Right atrium auricular region (tissue), 2 donors: ENCODE measurements at places on chromosomes 12 and 14. TPM values are rescaled to one million over a fixed set of nuclear protein-coding genes. Genes with fewer than 3 reads are reported as not detected.

DNA sequence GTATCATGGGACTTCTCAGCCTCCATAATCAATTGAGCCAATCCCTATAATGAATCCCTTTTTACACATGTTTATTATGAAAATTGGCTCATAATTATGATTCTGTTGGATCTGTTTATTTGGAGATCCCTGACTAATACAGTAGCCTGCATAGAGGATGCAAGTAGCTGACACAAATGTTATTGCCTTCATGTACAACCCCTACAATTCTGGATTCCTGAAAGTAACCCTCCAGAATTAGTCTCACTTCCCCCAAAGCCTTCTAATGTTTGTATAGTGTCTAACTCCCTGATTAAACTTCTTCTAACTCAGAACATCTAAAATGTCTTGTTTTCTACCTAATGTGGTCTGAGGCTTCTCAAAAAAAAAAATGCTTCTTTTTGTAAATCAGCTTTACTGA, 6.6 kb upstream of the SMIM10L1 start:
- DNase-seq, result no peak

DNA sequence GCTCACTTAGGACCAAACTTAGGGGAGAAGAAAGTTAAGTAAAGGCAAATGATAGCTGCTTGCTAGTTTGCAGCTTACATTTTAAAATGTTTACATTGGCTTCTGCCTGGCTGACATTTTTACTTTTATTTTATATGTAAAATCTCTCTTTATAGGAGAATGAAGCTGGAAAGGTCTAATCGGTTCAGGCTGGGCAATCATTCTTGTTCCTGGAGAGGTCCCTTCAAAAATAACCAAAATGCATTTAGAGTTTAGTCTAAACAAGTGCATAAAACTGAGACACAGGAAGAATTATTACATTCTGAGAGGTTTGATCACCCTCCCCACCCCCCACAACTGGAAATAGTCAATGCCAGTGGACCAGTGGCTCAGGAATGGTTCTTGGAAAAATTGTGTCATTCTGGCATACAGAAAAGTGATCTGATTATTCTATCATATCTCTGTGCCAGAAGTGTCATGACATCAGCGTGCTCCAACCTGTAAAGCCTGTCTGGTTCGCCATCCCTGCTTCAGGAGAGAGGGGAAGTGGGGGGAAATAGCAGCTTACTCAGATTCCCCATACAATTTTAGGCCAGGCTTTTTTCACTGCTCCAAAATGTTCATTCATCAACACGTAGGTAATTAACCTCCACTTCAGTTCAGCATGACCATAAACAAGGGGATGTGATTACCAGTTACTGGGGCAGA, 4.2 kb downstream of the PRICKLE1 start:
- no peak for DNase-seq

DNA sequence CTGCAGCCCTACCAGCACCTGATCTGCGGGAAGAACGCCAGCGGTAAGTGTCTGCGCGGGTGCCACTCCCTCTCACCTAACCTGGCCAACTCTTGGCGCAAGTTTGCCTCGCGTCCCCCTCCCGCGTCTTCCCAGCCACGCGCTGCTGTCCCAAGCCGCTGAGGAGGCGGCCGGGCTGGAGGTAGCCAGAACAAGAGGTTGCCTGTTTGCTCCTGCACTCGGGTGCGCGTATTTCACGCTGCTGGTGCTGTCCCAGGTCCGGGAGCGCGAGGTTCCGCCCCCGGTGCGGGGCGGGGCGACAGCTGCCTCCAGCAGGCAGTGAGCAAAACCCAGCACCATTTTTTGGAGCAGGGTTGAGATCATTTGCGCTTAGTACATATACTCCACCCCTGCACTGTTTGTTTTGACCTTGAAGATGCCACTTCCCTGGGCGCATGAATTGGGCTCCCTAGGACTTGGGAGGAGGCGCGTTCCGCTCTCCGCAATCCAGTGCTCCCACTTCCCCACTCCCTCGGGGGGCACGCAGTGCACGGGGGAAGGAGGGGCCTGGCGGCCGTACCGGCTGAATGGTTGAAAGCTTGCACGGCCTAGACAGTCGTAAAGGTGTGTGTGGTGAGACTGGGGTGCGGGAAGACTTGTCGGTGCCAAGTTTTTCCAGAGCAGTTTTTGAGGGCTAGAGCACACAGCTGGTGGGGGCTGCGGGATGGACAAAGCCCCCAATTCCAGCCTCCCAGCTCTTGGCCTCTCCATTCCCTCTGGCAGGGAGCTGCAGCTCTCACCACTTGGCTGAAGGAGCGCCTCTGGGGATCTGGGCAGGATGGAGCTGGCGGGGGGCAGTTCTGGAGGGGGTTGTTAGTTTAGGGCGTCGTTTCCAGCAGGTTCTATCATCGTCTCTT, 226.9 kb upstream of the CRY1 start:
- DNase-seq, result no peak

GRCh38 chr14:89342049-89342448, 75.0 kb downstream of the FOXN3 start:
- DNase-seq, result no peak

DNA sequence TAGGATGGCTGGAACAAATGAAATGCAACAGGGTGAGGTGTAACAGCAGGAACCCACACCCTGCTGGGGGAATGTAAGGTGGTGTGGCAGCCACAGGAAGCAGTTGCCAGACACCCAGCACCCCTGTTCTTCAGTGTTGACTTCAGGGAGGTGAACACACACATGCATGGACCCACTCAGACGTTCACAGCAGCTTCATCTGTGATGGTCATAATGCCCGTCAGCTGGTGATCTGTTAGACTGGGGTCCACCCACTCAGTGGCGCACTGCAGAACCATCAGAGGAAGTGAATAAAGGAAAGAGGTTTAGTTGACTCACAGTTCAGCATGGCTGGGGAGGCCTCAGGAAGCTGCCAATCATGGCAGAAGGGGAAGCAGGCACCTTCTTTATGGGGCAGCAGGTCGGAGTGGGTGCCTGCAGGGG, 22.7 kb upstream of the TEX22 start:
- no peak for DNase-seq

GRCh38 chr12:104371043-104371870, 67.7 kb downstream of the EID3 start:
- DNase-seq, result peak; percentile 26

DNA sequence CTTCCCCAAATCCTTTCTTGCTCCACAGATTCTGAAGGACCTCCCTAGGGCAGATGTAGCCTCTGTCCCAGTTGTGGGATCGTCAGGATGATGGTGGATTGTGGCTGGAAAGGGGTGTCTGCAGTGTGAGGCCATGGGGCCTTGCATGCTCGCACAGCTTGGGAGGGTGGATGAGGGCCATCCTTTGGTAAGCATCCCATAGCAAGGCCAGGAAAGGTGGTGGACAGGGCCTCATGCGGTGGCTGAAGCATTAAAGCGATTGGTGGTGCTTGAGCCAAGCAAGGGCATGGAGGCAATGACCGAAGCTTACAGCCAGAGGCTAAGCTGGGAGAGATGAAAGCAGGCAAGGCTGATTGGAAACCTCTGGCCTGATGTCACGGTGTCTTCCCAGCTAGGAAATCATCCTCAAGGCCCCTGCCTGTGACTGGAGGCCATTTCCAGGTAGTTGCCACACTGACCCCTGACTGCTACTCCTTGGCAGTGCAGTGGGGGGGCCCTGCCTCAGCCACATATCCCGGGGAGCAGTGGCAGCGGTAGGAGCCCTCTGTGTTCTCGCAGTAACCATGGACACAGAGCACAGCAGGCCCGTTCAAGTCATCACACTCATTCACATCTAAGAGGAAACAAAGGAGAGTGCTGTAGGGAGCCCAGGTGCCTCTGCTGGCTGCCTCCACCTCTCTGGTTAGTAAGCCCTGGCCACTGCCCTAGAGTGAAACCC, 7.0 kb downstream of the ISCA2 start:
- peak; percentile 55 for DNase-seq

DNA sequence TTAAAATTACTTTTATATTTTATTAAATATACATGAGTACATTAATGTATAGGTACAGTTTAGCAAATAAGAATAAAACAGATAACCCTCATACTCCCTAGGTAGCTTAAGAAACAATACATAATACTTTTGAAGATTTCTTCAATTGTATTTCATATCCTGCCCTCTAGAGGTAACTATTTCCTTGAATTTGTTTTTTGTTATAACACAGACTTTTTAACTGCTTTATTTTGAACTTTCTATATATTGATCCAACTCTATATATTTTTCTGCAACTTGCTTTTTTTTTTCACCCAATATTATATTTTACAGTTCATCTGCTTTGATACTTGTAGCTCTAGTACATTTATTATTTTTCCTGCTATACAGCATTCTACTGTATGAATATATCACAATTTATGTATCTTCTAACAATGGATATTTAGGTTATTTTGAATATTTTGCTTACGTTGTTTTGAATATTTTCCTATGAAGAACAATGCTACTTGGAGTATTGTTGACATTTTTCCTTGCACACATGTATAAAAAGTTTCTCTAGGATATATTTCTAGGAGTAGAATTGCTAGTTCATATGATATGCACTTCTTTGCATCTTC, 72.8 kb upstream of the ABCD2 start:
- DNase-seq, result no peak

- DNase-seq, result no peak
Measured at GRCh38 chr12:103269946-103270345, 225.8 kb downstream of the C12orf42 start.

DNA sequence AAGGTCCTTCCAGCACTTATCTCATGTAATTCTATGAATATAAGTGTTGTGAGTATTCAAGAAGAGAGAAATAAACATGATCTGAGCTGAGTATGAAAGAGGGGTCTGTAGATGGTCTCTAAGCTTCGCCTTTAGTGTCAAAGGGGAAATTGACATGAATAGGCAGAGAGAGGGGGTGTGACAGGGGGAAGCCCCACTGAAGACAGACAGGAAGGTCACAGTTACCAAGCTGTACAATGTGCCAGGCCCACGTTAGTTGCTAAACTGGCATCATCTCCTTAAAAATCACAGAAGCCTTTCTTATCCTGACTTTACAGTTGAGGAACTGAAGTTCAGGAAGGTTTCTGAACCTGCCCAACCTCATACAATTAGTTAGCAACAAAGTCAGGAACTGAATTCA, 7.6 kb downstream of the ARHGEF40 start:
- DNase-seq, result no peak

DNA sequence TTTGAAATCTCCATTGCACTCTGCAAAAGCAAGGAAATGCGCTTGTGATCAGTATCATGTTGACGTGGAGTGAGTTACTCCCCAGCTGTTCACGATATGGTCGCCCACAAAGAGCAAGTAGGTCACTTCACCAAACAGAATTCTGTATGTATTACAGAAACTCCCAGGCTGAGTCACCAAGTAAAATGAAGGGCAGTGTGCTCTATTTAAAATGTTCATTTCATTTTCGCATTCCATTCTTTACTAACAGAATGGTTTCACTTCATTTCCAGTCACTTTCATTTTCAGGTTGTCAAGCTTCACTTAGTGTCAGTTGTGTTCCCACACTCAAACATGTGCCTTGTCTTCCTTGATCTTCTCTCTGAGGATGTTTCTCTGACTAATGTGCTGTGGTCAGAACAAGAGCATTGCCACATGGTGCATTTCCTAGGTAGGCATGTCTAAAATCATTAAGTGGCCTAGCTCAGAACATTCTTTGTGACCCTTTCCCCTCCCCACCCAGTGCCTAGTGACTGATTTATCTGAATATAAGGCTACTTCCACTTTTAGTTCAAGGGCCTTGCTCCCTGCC, 391.2 kb downstream of the RAD51B start:
- no peak for DNase-seq

- no peak for DNase-seq
Measured at GRCh38 chr14:94748667-94749347, 21.1 kb downstream of the GSC start.

DNA sequence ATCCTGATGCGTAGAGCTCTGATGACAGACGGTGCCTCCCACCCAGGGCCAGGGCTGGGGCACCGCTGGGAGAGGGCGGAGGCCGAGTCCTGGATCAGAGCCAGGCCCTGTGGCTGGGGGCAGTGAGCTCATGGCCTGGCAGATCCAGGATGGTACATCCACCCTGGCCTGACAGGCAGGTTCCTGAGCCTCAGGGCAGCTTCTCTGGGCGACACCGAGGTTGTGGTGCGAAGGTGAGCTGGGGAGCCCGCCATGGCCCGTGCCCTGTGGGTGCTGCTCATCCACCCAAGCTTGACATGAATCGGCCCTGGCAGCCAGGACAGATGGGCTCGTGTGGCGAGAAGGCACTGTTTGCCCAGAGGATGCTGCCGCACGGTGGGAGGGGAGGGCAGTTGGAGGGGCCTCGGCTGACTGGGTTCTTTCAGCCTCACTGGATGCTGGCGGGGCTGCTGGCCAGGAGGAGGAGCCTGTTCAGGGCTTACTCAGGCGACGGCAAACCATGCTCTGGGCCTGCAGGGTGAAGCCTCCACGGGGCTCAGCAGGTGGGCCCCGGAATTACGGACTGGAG, 16.6 kb downstream of the LRTM2 start:
- no peak for DNase-seq

DNA sequence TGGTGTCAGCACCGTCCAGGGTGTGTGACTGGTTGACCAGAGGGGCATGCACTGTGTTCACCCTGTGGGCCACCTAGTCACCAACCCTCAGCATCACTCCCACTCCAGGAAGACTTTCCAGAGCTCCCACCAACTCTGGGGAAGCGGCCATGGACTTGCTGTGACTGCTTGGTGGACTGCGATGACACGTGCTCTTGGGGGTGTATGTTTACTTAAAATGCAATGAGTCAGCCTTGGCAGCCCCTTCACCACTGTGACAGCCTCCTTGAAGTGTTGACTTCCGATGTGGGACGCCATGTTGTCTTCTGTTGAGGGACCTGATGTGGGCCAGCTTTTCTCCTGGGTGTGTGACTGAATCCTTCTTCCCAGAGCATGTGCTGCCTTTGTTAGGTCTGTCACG, 151.1 kb upstream of the RTL1 start:
- DNase-seq, result no peak

GRCh38 chr12:58396239-58396638, 454.9 kb downstream of the ATP23 start:
- no peak for DNase-seq

- no peak for DNase-seq
Measured at GRCh38 chr14:101377069-101377468, 184.2 kb upstream of the DIO3 start.

- DNase-seq, result no peak
Measured at GRCh38 chr14:60599727-60600126, 49.5 kb downstream of the SIX1 start.

- DNase-seq, result no peak
Measured at GRCh38 chr12:131264635-131265034, 310.9 kb downstream of the ADGRD1 start.

CARMIL3 gene
- not detected for total RNA-seq

NUP37 gene
- total RNA-seq, result 15.4 TPM

NANOG gene
- total RNA-seq, result not detected

MANSC4 gene
- not detected for total RNA-seq

MEG3 gene
- total RNA-seq, result 9.5 TPM

CFAP251 gene
- total RNA-seq, result 1.0 TPM

TAS2R19 gene
- 0.89 TPM for total RNA-seq
